ENCODE measurements at places on chromosomes 1 and 21.

DNA sequence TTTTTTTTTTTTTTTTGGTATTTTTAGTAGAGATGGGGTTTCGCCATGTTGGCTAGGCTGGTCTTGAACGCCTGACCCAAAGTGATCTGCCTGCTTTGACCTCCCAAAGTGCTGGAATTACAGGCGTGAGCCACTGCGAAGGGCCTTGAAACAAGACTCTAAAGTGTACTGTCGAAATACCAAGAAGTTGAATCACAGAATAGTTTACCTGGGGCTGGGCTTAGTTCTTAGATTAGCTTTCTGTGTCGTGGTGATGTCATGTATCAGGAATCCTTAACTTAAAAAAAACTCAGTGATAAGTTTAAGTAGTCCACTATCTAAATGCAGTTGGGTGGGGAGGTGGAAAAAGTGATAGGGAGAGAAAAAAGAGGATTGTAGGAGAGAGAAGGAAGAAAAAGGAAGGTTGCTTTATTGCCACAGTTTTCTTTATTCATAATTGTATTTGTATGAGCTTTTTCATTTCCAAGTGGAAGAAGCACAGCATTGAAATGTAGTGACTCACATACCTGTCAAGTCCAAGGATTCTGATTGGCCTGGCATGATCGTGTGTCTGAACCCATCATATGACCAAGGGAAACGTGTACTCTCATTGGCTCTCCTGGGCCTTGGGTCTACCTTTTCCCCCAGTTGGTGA, 13.4 kb downstream of the ITSN1 start:
- no peak for DNase-seq

- DNase-seq = no peak
Measured at GRCh38 chr1:184027826-184028695, 9.5 kb downstream of the COLGALT2 start.

DNA sequence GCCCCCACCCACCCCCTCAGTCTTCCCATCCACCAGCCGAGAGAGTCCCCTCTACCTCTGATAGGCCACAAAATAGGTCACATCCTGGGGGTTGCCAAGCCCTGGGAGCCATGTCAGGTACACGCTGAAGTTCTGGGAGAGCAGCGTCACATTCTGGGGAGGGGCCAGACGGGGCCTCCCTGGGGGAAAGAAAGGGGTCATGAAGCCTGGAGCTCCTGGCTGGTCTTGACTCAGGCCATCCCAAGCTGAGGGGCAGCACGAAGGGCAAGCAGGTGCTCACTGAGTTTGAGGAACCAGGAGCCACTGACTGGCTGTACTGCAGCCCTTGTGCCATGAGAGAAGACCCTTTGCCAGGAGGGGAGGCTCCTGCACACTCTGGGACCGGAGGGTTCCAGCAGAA, 6.4 kb downstream of the IFNLR1 start:
- DNase-seq = no peak

DNA sequence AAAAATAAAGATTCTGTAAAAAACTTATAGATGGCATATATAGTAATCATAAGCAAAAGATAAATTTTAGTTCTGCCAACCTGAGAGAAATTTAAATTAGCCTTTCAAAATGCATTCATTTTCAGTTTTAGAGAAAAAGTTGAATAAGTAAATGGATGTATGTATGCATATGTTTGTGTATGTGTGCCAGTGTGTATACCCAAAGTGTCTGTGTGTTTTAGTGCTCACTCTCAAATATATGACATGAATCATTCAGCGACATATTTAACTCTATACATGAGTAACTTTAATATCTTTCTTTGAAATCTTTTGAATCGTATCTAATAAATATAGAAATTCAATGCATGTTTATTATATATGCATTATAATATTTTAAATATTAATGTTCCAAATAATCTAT, 274.5 kb downstream of the SRGAP2C start:
- DNase-seq = no peak

DNA sequence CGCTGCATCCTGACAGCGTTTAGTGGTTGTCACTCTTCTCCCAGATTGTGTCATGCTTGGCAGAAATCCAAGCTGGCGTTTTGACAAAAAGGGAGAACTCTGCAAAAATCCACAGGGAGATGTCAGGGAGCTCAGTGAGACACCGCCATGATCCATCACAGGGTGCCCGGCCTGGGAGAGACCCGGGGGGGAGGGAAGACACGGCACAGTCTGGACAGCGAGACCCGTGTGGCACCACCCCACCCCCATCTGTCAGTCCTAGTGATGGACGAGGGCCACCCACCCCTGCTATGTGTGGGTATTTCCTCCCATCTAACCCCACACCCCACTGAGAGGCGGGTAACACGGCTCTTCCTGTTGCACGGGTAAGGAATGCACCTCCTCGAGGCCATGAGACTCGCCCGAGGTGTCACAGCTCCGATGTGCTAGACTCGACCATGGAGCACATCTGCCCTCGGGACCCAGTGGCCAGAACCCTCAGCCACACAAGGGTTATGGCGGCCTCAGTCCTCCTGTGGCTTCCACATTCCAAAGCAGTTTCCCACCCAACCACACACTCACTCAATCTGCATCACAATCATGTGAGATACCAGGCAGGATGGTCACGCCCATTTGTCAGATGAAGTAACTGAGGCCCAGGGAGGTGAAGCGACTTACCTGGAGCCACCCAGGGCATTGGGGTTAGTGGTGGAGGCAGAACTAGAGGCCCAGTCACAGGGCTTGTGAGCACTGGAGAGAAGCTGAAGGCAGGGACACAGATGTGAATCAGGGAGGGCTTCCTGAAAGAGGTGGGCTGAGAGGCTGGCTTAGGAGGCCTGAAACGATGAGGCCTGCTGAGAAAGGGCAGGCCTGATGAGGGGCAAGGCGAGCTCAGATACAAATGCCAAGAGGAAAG, 688.5 kb downstream of the MATN1 start:
- DNase-seq = no peak

- peak; percentile 58 for DNase-seq
Measured at GRCh38 chr1:59292562-59292961, 4.3 kb upstream of the FGGY start.

DNA sequence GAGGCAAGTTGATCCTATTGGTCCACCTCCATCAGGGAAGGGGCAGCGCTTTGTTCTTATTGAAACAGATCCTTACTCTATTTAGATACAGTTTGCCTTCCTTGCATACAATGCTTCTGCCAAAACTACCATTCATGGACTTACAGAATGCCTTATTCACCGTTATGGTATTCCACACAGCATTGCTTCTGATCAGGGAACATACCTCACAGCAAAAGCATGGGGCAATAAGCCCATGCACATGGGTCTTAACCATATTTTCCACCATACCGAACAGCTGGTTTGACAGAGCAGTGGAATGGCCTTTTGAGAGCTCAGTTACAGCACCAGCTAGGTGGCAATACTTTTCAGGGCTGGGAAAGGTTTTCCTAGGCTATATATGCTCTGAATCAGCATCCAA, 544.8 kb upstream of the ADGRL4 start:
- DNase-seq = no peak

DNA sequence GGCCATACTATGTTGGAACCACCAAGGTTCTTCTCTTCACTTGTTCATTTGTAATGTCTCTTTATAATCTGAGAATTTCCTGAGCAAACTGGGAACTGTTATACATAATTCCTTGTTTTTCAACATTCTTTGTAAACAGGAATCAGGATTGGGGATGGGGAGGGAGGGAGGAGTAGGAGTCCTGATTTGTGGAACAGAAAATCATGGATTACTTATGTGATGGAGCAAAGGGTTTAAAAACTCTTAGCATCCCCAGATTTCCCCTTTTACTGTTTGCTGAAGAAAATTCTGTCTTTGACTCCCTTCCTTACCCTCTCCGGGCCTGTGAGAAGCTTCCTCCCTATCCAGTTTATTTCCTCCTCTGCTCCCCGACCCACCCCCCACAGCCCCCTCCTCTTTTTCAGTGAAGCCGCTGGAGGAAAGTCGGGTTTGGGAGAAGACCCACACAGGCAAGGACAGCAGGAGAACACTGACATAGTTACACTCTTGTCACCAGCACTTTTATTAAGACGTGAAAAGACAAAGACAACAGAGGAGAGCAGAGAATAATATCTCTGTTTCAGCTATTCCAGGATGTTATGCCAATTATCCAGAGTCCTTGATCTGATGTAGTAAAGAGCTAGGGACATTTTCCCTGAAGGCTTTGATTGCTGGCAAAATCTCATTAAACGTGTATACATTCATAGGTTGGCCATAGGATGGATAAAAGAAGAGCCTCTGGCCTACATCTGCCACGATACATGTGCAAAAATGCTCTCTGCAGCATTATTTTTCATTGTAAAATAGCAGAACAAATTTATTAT, 4.6 kb upstream of the NBPF1 start:
- peak; percentile 50 for DNase-seq

DNA sequence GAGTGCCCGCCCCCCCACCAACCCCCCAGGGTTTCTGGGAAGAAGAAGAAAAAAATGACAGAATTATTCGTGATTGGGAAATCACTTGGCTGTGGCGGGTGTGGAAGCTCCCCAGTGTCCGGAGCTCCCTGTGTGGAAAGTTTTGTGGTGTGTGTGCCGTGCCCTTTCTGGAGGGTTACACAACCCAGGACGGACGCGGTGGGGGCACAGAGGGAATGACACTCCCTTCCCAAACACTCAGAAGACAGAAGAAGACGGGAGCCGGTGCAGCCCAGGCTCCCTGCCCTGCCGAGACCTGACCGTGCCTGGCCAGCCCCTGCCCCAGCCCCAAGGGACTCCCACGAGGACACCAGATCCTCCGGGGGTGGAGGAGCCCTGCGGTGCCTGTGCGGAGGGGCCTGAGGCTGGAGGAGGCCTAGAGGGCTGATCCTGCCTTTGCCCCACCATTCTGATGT, 33.0 kb upstream of the ADARB1 start:
- no peak for DNase-seq

- no peak for DNase-seq
Measured at GRCh38 chr1:155966135-155966534, 12.2 kb downstream of the ARHGEF2 start.

DNA sequence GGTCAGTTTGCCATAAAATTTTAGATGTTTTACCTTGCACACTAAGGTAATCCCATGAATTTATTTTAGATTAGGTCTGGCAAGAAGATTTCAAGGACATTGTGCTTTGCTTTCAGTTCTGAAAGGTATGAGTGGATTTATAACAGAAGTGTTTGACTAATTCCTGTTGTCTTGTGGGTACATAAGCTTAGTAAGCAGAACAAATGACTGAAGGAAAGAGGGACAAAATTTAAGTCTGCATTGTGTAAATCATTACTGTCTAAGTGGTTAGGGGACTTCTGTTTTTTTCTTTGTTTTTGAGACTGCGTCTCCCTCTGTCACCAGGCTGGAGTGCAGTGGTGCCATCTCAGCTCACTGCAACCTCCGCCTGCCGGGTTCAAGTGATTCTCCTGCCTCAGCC, 60.1 kb downstream of the PKN2 start:
- DNase-seq = no peak

DNA sequence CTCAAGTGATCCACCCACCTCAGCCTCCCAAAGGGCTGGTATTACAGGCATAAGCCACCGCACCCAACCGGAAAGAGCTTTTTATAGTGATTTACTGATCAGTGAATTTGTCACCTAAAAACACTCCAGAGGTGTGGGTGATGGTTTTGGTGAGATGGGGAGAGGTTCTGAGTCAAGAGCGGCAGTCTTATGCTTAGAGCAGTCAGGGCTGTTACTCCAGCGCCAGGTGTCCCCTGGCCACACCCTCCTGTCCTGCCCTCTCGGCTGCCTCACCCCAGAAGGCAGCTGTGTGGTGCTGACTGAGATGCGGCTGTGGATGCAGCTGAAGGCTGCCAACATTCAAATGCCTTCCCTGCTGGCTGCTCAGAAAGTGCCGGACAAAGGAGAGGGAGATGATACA, 94.5 kb upstream of the LPGAT1 start:
- DNase-seq = no peak

DNA sequence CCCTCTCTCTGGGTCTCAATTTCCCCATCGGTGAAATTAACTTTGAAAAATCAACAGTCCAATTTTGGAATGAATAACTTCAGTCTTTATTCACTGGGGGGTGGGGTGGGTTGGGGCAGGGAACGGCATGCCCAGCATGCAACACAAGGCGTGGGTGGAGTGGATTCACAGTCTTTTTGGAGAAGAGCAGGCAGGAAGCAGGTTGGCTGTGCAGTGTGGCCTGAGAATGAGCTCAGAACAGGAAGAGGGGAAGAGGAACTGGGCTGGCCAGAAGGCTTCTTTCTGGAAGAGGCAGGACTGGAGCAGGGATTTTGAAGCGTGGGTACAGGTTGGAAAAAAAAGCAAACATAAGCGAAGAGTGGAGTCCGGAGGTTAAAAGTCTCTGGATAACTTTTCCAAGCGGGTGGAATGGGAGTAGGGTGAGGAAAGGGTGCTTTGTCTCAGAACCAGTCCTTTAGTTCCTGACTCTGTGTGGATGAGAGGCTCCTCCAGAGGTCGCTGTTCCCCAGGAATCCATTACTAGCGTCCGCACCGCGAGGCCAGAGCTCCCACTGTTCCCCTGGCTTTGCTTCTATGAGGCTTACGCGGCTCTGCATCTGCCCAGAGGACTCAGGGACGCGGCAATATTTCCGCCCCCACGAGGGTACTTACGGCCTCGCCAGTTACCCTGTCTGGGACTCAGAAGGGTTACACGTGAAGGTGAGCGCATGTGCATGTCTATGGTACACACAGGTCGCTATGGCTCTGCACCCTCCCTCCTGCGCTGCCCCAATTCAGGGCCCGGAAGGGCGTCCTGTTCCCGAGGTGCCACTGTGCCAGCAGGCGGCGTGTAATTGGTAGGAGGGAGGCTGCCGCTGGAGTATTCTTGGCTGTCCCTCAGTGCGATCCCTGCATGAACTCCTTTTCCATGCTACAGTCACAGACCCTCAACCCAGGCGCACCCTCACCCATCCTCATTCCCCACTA, 5.5 kb upstream of the FOXD2 start:
- peak; percentile 72 for DNase-seq

- no peak for DNase-seq
Measured at GRCh38 chr1:9439074-9439761, 100.0 kb upstream of the SLC25A33 start.

DNA sequence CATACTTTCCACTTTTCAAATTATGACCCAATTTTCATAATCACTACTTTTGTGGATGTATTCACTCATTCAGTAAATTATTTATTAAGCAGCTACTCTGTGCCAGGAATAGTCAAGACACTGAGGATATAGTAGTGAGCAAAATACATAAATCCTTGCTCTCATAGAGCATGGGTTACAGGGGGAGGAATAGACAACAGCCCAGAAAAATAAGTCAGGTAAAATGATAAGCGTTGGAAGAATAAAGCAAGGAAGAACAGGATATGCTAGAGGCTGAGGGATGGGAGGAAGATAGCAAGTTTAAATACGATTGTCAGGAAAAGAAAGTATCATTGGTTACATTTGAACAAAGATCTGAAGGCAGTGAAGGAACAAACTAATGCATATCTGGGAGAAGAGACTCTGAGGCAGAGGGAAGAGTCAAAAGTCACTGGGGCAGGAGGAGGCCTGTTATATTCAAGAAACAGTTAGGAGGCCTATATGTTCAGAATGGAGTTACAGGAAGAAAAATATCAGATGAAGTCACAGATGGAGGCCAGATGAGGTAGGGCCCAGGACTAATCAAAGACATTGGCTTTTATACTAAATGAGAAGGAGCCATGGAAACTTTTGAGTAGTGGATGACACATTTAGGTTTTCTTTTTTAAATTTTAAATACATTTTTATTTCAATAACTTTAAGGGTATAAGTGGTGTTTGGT, 42.9 kb downstream of the SEC22B start:
- no peak for DNase-seq

- DNase-seq = no peak
Measured at GRCh38 chr1:104406728-104407127, 657.0 kb downstream of the AMY1C start.

GRCh38 chr21:38186661-38187270, 70.0 kb upstream of the KCNJ15 start:
- no peak for DNase-seq
